ENCODE measurements at places on chromosomes 11 and 22.
A peak's percentile ranks its signal among the peaks of the same experiment; 100 is the strongest.

DNA sequence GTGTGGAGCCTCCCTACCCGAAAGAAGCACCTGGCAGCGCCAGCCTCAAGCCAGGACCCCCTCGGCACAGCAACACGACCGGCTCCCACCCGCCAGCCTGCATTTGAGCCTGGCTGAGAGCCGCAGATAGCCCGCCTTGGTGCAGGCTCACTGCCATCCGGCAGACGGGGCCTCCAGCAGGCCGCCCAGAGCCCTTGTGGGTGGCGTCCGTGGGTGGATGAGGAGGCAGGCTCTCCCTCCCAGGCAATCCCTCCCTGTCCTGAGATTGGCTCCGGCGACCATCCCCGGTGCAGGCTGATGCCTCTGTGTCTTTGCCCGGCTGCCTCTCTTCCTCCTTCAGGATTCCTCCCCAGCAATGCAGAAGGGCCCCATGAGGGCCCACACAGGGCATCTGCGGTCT, 1527.9 kb downstream of the BRD1 start:
- DNase-seq = no peak

DNA sequence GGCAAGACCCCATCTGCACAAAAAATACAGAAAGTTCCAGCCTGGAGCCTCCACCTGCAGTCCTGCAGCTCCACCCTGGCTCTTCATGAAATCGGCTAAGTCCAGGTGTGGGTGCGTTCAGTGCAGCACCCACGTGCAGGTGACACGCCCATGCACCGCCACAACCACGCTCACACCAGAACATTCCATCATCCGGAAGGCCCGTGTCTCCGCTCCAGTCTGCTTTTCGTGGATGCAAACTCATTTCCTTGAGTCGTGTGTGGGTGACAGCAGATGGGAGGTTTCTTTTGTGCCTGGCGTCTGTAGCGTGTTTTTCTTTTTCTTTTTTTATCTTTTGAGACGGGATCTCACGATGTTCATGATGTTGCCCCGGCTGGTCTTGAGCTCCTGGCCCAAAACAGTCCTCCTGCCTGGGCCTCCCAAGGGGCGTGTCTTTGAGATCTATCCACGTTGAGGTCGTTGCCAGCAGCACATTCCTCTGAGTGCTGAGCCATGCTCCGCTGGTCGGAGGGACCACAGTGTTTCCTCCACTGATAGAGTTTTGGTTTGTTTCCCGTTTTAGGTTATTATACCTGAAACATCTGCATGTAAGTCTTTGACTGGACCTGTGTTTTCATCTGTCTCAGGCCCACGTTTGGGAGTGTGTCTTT, 7.2 kb downstream of the PTDSS2 start:
- DNase-seq = no peak

DNA sequence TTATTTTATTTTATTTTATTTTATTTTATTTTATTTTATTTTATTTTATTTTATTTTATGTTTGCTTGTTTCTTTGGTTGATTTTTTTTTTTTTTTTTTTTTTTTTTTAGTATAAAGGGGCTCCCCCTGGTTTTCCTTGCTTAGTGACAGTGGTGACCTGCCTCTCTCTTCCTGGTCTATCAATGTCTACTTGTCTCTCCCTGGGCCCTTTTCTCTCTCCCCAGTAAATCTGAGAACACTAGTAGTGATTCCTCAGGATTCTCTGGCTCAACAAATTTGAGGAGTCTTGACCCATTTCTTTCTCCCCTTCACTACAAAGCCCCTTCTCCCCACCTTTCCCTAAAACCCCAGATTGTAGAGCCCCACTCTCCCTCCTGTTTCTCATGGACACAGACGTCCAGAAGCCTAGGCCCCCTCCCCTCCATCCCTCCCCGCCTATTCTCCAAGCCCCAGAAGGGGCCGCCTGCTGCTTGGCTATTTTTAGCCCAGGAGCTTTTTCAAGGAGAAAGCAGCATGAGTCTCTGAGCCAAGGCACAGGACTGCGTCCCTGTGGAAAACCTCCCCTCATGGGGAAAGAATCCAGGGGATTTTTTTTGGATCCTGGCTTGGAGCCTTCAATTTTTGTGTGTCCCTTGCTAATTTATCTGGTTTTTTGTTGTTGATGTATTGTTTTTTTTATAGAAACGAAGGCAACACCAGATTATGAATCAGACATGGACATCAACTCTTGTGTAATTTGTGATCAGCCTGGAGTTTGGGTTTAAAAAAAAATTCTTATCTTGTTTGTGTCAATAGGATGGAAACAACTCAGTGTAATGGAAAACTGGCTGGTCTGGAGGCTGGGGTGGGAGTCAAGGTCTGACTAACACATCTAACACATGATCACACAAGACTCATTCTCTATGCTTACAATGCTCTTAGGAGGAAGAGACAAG, 17.5 kb upstream of the ACCSL start:
- DNase-seq = no peak

DNA sequence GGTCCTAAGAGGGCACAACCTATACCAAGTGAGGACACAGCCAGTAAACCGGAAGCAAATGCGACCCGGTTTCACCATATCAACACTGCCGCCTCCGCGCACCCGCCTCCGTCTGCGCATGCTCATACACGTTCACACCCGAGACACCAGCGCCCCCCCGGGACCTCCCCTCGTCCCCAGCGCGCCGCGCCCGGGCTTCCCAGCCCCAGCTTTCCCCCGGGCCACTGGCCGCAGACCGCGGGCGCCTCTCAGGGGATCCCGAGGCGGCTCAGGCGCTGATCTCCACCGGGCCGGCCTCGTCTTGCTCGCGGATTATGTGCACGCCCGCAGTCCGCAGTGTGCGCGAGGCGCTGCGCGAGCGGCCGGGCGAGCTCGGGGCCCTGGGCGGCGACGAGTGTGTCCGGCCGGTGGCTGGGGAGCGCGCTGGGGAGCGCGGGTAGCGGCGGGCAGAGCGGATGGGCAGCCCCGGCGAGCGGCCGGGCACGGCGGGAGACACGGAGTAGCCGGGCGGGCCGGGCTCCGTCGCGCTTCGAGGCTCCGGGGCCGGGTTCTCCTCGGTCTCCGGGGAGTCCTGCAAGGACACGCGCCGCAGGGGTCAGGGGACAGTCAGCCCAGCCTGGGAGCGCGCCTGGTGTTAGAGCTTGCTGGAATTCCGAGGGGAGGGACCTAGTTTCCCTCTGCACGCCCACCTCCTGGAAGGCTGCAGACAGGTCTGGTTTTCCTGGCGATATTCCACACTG, 2.0 kb downstream of the HEPN1 start:
- peak; percentile 79 for DNase-seq

- DNase-seq = no peak
These were observed 175.0 kb downstream of the TENM4 start for GRCh38 chr11:79265756-79266322.

DNA sequence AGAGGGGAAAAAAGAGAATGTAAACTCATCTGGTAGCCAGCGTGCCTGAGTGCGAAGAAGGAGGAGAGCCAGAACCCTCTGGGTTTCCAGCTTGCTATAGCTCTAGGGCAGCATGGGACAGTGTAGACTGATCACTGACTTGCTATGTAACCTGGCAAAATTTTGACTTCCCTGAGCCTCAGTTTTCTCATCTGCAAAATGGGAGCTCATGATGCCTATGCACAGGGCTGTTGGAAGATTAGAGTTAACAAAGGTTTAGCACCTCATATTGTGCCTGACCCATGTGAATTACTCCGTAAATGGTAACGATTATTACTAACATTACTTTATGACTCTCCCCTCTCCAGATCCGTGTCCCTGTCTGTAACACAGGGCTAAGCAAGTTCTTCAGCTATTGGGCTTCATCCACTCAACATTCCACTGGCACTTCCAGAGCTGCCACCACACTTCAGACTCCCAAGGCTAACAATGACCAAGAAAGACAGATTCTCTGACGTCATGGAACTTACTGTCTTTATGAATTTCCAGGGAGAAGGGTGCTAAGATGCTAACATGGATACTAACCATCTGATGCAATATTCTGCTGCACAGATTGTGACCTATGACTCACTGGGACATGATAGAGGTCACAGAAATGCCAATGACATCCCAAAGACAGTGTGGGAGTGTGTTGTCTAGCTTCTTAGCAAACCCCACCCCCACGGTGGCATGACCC, 195.2 kb downstream of the TRIM29 start:
- no peak for DNase-seq

All from erythroblast (primary cell).